Putamen (tissue), 1 donor: ENCODE measurements at places on chromosomes 16 and 17.

DNA sequence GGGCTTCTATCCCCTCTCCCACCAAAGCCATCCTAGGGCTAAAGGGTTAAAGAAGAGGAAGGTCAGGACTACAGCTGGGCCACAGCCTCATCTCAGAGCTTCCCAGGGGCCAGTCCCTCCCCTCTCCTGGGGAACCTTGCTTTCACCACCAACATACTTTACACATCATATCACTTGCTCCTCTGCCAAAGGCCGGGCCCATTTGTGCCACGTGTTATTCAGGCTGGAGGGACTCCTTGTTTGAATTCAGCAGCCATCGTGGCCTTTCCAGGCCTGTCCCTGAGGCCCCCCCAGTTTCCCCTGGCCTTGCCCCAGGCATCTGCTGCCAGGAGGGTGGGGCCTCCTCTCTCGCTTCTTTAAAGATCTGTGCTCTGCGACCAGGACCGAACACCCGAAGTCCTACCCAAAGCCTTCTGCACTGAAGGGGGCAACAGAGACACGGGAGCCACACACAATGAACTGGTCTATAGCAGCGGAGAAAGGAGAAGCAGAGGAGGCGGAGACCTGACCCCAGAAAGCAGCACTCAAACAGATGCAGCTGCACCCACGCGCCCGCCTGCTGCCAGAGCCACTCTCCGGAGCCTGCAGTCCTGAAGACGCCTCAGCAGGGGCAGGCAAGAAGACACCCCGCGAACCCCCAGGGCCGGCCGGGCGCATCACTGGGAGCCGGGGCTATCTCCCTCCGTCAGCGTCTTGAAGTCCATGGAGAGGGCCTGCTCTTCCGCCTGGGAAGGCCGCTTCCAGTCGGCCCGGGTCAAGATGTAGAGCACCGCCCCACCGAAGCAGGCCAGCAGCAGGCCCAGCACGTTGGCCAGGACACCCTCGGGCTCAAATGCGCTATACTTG lies 12.1 kb downstream of the CYB561 start:
- DNase-seq: no peak

- DNase-seq: no peak
These were observed 26.0 kb downstream of the PLD6 start for GRCh38 chr17:17180141-17180603.

DNA sequence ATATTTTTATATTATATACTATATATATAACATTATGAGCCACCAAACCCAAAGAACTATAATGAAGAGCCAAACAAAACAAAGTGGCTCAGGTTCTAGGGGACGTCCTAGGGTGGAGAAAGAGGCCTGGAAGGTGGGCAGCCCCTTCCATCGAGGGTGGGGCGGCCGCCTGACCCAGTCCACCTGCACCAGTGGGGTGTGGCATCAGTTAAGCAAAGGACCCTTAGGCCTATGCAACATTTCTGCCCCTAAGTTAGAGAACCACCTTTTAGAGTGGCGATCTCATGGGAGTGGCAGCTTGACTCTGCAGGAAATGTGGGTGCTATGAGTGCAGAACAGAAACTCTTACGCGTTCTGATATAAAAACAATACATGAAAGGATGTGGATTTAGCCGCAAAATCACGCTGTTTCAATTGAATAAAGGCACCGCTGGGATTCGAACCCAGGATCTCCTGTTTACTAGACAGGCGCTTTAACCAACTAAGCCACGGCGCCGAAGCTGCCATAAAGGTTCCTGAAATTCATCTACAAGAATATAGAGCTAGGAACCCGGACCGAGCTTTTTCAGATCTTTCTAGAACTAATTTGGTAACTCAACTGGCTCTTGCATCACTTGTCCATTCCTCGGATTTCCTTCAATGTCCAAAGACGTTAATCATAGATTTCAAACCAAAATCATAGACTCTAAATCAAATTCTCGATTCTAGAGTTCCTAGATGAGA lies 15.6 kb upstream of the AURKB start:
- DNase-seq: peak; percentile 82

GRCh38 chr17:49776551-49777300 lies 11.8 kb upstream of the KAT7 start:
- no peak for DNase-seq
